ENCODE measurements at places on chromosomes 11 and 22.
A peak's percentile ranks its signal among the peaks of the same experiment; 100 is the strongest.

- peak; percentile 17 for DNase-seq
Observed at GRCh38 chr11:12189543-12190235, 79.3 kb downstream of the MICAL2 start.

GRCh38 chr11:898143-898511, 12.5 kb downstream of the CHID1 start:
- DNase-seq, result no peak

- DNase-seq, result no peak
Observed at GRCh38 chr11:110564676-110565356, 135.1 kb downstream of the FDX1 start.

- no peak for DNase-seq
Observed at GRCh38 chr11:115887727-115888126, 383.5 kb upstream of the CADM1 start.

GRCh38 chr22:42001121-42001520, 2.5 kb downstream of the WBP2NL start:
- DNase-seq, result no peak

DNA sequence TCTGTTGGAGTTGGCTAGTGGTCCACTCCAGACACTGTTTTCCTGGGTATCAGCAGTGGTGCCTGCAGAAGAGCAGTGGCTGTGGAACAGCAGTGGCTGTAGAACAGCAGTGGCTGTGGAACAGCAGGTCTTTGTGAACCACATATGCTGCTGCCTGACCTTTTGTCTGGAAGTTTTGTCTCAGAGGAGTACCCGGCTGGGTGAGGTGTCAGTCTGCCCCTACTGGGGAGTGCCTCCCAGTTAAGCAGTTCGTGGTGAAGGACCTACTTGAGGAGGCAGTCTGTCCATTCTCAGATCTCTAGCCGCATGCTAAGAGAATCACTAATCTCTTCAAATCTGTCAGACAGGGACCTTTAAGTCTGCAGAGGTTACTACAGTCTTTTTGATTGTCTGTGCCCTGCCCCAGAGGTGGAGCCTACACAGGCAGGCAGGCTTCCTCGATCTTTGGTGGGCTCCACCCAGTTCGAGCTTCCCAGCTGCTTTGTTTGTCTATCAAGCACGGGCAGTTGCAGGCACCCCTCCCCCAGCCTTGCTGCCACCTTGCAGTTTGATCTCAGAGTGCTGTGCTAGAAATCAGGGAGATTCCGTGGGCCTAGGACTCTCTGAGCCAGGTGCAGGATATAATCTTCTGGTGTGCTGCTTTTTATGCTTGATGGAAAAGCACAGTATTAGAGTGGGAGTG, 89.1 kb upstream of the TRIM48 start:
- DNase-seq, result no peak

DNA sequence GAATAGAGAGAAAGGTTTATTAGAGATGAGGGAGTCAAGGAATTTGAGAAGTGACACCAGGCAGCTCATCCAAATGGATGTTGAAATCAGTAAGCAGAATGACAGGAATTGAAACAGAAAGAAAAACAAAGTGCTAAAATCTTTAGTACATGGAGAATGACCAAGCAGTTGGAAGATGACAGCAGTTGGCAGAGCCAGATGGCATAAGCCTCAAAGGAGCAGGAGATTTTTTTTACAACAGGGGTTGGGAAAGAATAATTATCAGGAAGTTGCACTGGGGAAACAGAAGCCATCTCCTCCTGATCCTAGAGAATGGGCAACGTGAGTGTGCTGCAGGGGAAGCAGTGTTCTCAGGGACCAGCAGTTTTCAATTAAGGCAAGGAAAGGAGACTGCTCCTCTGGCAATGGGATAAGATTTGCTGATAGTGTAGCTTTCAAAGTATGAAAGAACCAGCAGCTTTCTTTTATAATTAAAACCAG, 28.9 kb downstream of the RAB39A start:
- DNase-seq, result no peak

DNA sequence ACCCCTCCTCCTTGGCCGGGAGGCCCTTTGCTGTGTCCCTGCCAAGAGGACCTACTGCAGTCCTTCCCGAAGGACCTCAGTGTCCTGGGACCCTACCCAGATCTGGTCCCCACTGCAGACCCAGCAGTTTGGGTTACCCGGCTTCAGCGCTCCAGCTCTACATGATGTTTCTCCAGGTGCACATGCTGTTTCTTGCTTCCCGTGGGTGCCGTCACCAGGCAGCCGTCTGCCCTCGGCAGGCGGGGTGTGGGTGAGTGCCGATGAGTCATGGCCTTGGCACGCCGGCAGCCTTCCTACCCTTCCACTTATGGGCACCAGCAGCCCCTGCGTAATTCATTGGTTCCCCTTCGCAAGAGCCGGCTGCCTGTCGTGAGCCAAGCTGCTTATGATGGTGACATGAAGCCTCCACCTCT, 101.8 kb downstream of the BCR start:
- DNase-seq, result no peak

GRCh38 chr11:134468796-134469195, 56.8 kb upstream of the B3GAT1 start:
- DNase-seq, result no peak

- no peak for DNase-seq
Observed at GRCh38 chr22:26586556-26587325, 3.2 kb downstream of the TPST2 start.

DNA sequence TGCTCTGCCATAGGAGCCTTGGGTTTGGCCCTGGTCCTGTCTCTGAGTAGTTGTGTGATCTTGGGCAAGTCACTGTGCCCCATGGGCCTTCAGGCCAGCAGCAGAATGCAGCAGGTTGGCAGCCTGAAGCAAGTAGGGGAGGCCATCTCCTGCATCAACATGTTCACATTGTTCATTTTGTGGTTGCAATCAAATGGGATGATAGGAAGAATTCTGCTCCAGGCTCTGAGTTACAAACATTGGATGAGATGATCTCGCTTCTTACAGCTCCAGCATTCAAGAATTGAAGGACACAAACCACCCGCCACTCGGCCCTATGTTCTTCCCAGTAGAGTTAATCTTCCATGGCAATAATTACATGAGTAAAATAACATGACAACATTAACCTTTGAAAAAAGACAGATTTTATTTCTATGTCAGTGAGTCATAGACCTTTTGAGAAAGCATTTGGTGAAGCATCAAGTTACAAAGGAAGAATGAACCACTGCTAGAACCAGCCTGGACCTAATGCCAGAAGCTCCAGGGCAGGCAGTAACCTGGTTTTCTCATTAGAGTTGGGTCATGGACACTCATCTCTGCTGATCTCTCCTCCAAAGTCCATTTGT, 308.3 kb upstream of the NCAM1 start:
- DNase-seq, result no peak

GRCh38 chr11:1034001-1034400, 2.5 kb downstream of the MUC6 start:
- DNase-seq, result no peak

GRCh38 chr11:26037716-26038115, 294.2 kb upstream of the ANO3 start:
- DNase-seq, result no peak

DNA sequence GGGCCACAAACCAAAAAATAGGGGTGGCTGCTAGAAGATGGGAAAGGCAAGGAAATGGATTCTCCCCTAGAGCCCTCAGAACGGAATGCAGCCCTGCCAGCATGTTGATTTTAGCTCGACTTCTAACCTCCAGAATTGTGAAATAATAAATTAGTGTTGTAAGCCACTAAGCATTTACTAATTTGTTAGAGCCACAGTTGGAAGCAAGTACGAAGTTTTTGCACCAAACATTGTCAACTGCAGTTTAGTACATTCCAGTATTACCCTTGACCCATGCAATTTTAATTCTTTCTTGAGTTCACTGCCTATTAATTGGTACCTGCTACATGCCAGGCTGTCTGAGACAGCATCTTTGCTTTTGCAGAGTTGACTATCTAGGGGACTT, 32.2 kb downstream of the PARVA start:
- no peak for DNase-seq

DNA sequence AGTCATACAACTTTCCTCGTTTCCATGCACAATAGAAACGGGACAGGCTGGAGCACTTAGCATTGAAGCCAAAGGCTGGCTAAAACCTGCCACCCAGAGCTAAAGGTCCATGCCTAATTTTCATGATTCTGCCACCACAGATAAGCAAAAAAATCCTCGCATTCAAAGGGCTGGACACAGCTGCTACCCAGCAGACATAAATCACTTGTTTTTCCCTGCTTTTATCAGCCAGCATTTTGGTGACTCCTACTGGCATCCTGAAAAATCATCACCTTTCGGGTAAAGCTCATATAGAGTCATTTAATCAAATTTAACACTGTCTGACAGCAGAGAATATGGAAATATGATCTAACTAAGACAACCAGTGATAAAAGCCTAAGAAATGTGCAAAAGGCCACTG, 37.9 kb downstream of the ALG9 start:
- no peak for DNase-seq

DNA sequence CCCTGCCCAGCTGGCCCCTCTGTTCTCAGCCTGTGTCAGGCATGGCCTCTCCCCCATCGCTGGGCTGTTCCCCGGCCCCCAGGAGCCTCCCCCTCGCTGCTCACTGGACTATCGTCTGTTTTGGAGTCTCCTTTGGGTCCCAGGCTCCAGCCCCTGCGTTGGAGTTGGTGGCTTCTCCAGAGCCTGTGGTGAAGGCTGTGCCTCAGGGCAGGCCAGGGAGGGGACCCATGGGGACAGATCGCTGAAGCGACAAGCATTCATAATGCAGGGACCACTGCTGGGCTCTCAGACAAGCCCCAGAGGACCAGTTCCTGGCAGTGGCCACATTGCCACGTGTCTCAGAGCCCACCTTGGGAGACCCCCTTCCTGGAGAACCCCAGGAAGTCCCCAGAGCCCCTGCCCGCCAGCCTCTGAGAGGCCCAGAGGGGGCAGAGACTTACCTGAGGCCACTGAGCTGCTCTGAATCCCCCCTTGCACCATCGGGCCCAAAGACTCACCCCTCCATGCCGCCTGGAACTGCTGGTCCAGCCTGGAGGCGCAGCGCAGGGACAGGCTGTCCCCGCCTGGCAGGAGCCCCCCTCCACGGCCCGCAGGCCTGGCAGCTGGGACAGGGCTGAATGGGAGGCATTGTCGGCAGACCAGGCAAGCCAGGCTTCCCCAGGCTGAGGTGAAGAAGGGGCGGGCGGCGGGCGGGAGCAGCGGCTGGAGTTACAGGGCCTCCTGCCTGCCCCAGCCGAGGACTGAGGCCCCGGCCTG, at the start of gene CHADL:
Gene CHADL (minus strand): TSS at position 555 of the 756 bp plus-strand sequence. CDS start 50 bp downstream, at position 505.
- no peak for DNase-seq

GRCh38 chr11:9799886-9800285, 136.0 kb downstream of the SWAP70 start:
- DNase-seq, result no peak

DNA sequence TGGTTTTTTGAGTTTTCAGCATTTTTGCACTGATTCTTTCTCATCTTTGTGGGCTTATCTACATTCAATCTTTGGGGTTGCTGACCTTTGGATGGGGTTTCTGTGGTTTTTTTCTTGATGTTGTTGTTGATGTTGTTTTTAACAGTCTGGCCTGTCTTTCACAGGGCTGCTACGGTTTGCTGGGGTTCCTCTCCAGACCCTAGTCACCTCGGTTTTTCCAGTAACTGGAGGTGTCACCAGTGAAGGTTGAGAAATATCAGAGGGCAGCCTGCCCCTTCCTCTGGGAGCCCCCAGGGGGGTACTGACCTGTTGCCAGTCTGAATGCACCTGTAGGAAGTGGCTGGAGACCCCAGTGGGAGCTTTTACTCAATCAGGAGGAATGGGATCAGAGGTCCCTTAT, 365.4 kb downstream of the JRKL start:
- no peak for DNase-seq

DNA sequence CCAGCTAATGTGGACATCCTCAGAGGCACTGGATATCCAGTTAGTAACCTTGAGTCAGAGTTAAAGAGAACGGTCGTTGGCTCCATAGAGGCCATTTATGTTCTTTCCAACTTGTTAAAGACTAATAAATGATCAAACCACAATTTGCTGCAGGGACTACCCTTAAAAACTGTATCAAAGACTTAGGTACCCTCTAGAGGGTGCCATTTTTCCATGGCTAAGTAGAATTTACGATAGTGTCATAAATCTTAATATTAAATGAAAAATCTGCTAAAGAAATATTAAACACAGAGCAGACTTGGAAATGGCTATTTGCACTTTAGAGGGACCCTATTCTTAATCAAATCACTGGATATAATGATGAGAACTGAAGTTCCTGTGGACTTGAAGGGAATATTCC, 685.2 kb upstream of the CHORDC1 start:
- no peak for DNase-seq

DNA sequence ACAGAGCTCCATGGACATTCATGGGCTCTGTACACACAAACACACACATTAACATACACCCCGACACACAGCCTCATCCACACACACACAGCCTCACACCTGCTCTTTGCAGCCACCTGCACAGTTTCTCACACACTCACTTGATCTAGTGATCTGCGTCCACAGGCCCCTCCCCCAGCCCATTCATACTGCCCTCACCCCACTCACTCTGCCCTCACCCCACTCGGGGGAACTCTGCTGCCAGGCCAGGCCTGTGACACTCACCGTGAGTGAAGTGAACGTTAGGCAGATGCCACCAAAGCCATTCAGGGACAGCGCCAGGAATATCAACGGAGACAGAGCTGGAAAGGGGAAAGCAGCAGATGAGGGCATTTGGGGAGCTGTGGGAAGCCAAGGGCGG, 15.0 kb downstream of the SLC43A1 start:
- no peak for DNase-seq
